Glutamatergic neuron (in vitro differentiated cells): ENCODE measurements at places on chromosomes 12 and 14.

GRCh38 chr12:44647917-44648690 lies 228.0 kb downstream of the NELL2 start:
- DNase-seq = no peak

DNA sequence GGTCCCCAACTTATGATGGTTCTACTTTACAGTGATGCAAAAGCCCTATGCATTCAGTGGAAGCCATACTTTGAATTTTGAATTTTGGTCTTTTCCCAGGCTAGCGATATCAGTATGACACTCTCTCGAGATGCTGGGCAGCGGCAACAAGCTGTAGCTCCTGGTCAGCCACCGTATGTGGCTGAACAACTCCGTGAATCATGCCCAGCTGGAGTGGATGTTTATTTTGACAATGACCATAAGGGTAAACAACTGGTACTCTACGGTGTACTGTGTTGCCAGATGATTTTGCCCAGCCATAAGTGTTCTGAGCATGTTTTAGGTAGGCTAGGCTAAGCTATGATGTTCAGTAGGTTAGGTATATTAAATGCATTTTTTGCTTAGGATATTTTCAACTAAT lies 8.2 kb upstream of the ZNF410 start:
- DNase-seq = no peak

GRCh38 chr12:59040656-59041055 lies 120.4 kb upstream of the LRIG3 start:
- no peak for DNase-seq

DNA sequence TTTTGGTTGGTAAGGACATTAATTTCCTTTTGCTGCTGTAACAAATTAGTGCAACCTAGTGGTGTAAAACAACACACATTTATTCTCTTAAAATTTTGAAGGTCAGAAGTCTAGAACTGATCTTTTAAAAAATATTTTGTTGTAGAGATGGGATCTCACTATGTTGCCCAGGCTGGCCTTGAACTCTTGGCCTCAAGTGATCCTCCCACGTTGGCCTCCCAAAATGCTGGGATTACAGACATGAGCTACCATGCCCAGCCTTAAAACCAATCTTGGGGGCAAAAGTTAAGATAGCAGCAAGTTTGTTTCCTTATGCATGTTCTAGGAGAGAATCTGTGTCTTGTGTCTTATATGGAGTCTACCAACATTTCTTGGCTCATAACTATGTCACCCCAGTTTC lies 55.8 kb downstream of the MIA2 start:
- no peak for DNase-seq

DNA sequence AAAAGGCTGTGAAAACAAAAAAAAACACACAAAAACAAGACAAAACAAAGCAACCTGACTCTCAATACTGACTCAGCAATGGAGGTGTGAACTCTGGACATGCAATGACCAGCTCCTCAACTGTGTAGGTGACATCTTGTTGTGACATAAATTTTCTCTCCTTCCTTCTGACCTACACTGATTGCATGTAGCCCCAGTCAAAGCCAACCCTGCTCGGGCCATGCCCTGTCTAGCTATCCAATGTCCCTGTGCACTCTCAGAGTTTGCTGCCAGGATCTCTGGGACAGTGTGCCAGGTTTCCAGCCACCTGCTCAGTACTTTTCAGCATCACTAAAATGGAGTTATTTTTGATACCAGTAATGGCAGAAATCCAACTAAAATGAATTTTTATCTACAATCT lies 18.9 kb upstream of the CRACR2A start:
- no peak for DNase-seq

DNA sequence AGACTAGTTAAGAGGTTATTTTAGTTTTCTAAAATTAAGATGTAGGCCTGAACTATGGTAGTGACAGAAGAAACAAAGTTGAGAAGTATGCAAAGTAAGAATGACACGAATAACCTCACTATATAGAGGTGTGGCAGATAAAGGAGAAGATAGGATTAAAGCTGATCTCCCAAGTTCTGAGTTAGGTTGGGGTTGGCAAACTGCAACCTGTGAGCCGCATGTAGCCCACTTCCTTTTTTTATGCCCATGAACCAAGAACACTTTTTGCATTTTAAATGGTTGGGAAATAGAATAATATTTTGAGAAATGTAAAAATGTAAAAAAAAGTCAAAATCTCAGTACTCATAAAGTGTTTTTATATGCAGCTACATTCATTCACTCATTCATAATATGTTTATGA lies 34.3 kb downstream of the KTN1 start:
- DNase-seq = no peak

DNA sequence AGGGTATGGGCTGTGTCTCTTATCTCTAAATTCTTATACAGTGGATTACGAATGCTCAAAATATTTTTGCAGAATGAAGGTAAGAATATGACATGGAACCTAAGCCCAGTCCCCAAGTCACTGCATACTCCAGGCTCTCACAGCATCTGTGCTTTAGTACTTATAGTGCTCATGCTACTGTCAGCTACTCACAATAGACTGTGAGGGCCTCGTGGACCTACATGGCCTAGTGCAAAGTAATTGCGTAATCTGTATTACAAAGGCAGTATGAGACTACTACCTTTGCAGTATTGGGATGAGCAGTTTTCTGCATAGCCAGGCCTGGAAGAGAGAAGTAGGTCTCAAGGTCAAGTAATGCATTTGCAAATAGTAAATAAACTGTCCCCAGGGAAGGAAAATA lies 27.9 kb downstream of the VWF start:
- DNase-seq = no peak

GRCh38 chr12:89189448-89189847 lies 162.9 kb downstream of the DUSP6 start:
- no peak for DNase-seq
